Epithelial cell of proximal tubule (primary cell): ENCODE measurements at places on chromosomes 7 and 10.

- DNase-seq: no peak
These were observed 39.8 kb downstream of the MINDY4 start for GRCh38 chr7:30810986-30811385.

DNA sequence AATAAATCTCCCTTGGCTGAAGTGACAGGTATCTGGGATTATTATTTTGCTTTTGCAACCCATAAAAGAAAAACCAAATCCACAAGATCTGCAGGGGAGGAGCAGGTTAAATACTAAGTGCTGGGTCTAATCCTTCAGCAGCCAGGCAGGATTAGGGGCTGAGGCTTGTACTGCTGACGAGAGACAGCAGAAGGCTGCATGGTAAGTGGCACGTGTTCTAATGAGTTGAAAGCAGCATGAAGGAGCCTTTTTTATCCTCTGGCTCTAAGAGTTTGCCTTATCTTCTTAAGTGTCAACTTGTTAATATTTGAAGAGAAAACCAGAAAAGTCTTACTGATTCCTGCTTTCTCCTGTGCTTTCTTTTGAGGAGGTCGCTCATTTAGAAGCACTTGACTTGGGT, 50.0 kb downstream of the LYZL2 start:
- DNase-seq: no peak

- no peak for DNase-seq
These were observed 60.2 kb downstream of the CCDC71L start for GRCh38 chr7:106600569-106601373.

DNA sequence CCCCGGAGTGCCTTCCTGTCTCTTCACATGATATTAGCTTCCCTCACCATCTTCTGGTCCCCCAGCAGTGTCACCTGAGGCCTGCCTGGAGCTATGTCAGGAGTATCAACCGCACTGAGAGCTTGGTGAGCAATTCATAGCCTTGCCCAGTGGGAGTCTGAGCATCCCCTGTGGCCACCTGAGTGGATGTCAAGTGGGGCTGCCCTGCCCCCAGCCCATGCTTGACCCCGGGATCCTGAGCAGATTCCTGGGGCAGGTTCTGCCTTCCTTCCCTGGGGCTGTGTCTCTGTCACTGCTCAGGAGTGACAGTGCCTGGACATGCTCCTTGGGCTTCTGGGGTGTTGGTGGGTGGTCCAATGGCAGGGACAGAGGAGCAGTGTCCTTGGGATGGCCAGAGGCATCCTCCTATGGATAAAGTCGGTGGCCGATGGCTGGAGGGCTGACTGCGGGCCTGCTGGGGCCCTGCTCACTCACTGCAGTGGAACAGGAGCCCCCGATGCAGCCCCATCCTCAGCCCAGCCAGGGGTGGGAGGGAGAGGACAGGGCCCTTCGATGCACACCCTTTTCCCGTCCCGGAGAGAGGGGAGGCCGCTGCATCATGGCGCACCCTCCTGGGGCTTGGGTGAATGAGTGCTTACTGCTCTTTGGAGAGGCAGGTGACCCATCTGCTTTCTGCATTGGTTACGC, 95.7 kb downstream of the BMS1 start:
- DNase-seq: no peak

DNA sequence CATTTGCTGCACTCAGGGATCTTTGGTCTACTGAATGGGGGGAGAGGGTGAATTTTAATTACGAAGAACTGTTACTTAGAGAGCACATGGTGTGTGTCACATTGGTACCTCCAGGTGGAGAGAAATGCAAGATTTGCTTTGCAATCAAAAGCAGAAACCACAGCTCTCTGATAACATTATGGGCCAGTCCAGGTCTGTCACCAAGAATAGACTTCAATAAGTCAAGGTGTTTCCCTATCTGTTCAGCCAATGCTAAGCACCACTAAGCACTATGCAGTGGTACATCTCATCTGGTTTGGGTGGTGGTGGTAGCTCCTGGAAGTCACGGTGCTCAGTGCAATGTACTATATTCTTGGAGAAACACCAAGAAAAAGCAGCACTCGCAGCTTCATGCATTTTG, 119.6 kb upstream of the AFAP1L2 start:
- DNase-seq: no peak
